Peyer's patch (tissue), 4 donors: ENCODE measurements at places on chromosomes 5 and 9.

DNA sequence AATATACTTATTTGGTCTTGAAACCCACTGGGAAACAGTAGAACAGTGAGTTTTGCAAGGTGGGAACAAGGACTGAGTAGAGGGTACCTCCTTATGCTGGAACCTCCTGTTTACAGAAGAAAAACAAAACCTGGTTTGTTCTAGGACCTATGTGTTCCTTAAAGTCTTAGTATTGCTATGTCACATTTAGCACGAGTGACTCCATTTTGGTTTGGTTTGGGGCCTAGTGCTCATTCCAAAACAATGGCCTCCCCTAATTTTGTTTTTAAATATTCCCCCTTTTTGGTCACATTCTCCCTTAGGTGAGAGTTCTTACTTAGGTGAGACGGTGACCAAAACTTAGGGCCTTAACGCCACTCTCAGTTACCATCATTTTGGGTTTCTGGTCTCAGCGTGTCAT, 6.2 kb upstream of the NANS start:
- DNase-seq, result no peak

DNA sequence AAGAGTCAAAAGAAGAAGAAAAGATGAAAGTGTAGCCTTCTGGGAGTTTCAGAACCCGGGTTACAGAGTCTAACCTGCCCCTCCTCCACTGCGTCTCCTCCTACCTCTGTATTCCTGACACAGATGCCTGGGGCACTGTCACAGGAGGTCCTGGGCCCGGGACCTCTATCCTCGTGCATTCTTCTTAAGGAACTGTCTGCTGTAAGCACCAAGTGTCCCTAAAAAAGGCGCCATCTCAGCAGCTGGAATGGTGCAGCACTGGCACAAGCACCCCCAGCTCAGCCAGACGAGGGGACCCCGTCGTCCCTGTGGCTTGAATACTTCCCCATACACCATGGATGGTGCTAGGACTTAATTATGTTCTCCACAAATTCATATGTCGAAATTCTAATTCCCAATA, 35.8 kb upstream of the MVB12B start:
- no peak for DNase-seq

DNA sequence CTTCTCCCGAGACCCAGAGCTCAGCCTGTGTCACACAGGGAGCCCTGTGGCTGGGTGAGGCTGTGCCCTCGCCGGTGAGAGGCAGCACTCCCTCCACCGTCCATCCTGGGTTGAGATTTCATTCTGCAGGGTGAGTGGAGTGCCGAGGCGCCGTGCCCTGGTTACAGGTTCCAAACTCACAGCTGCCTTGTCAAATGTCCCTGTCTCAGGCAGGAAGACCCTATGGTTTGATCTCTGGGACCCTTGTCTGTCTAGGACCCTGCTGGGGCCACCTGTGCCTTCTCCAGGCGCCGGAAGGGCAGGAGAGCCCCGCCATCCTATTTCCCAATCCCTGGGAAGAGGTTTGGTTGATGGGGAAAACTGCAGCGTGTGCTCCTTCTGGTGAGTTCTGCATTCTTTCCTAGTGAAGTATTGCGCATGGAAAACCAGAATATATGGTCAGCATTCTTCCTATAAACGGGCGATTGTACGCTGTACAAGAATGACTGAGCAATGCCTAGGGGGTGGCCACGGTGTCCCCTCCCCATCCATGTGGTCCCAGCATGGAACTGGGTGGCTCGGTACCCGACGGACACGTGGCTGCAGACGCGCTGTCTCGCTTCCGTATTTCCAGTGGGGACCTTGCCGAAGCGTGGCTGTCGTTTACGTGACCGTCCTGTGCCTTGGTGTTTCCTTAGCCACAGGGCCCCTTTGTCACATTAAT, 95.9 kb upstream of the COL5A1 start:
- DNase-seq, result no peak

GRCh38 chr5:76930083-76930482, 22.8 kb upstream of the CRHBP start:
- DNase-seq, result no peak

DNA sequence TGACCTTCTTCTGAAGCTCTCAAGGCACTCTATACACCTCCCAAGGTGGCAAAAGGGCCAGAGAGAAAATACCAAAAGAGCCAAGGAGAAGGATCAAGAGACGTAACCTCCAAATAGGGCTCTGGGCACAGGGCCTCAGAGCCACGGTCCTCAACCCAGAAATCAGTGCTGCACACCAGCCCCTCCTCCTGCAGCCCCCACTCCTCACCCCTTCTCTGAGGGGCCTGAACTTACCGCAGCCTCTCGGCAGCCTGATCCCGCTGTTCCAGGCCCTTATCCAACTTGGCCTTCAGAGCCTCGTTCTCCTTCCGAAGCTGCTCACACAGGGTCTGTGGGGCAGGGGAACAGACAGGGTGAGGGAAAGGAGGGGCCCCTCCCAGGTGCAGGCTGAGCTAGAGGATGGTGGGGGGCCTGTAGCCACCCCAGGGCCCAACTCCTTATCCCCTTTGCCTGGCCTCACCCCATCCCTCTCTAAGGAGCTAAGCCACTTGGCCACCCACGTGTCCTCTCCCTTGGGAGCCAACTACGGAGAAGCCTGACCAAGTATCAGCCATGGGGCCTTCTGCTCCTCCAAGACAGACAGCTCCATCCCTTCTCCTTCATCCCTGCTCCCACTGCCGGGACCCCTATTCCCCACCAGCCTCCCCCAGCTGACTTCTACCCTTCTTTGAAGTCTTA, 28.8 kb downstream of the TNIP1 start:
- DNase-seq, result no peak

DNA sequence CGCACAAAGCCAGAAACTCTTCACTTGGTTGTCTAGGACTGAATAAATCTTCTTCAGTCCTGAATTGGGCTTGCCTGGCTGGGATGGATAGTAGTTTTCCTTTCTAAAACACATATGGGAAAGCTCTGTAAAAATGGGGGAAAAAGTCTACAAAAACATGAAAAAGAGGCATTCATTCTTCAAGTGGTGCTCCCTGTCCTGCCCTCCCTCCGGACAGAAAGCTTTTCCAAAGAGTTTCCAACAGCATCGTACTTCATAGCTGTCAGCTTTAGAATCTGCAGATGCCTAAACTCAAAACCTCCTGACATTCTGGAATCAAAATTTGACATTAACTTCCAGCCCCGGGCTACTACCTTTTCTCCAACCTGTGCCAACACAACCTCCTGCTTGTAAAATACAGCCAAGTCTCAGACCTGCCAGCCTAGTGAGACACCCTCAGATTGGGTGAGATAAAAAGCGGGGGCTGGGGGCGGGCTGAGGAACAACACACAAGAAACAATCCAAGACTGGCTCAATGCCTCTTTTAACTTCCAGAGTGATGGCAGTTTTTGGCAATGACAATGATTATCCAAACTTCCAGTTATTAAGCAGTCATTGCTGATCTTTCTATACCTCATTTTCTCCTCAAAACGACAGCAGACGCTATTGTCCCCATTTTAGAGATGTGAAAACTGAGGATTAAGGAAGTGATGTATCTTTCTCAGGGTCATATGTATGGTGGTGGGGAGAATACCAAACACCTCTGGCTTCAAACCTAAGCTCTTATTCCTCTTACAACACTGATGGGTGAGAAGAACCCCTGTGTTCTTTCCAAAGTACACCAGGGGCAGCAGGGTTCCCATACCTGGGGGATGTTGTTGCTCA, 1.3 kb downstream of the TNC start:
- DNase-seq, result no peak

- no peak for DNase-seq
These were observed 110.6 kb downstream of the PAM start for GRCh38 chr5:102865510-102866236.

DNA sequence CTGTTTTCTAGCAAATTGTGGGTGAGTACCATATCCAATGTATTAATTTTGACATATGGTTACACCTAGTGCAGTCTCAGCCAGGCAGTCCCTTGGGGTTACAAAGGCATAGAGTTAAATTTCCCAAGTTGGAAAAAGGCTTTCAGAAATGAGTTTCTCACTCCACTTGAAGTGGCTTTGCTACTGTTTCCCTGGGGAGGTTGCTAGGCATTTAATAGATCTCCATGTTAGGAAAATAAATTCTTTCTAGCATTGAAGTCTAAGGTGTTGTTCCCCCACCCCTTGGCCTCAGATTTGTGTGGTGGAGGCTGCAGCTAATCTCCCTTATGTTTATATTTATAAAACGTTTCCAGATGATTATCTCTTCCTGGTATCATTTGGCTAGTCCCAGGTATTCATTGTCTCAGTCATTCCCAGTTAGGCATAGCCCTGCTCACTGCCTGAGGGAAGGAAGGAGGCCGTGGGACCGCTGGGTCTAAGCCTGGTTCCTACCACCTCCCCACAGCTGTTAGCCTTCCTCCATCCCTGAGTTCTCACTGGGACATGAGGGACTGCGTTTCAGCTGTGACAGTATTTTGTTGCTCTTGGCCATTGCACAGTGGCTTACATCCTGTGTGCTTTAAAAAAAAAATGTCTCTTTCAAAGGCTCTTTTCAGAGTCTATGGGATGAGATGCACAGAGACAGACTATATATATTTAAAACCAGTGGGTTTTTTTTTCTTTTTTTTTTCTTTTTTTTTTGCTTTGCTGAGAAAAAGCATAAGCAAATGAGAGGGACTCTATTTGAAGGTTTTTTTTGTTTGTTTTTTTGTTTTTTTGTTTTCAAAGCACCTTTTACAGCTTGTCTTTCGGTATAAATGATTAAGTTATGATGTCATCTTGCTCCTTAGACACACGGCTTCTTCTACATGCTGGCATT, 121.5 kb downstream of the MAST4 start:
- DNase-seq, result no peak

- DNase-seq, result no peak
These were observed 2.0 kb upstream of the CAMSAP1 start for GRCh38 chr9:135909371-135909770.

DNA sequence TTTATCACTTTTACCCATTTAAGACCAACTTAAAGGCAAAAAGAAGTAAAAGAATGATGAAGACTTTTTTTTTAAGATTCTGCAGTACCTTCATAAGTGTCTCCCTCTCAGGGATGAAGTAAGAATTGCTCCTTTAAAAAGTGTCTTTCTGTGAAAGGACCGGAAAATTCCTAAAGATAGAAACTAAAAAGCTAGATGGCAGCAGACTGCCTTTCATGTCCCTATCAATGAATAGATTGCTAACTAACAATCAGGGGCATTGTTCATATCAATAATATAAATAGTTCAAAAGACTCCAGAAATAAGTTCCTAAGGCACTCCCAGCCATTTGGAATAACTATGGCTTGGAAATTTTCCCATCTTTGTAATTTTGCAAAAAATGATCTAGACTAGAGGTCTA, 558.0 kb downstream of the PDE4D start:
- DNase-seq, result no peak

DNA sequence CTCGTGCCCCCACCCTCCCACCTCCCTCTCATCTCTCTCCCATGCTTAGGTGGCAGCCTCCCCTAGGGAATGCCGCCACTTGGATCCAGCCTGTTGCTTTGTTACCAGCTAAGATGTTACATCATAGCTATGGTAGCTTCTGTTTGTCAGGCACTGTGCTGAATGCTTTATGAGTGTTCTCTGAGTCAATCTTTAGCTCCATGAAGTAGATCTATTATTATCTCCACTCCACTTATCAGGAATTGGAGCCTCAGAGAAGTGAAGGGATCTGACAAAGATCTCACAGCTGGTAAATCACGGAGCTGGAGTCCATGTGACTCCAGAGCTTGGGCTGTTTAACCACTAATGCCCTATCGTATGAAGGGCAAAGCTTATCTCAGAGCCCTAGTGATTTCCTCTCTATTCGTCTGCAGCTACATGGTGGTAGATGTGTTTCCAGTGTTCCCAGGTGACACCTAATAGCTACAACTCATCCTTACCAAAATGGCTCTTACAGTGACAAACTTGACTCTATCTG, 54.1 kb downstream of the GARNL3 start:
- DNase-seq, result no peak

- no peak for DNase-seq
These were observed 76.6 kb upstream of the ADAMTS16 start for GRCh38 chr5:5063533-5063953.

DNA sequence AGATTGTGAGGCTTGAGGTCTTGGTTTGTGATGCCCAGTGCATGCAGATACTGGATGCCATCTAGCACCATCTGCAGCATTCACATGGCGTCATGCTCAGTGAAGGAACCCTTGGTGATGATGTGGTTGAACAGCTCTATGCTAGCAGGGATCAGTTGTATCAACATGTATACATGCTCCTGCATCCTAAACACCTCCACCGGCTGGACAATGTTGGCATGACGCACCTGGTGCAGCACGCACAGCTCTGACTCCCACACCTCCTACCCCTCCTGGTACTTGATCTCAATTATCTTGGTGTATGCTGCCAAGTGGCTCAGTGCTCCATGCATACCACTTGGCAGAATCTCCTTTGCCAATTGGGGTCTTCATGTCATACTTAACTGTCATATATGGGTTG, 49.1 kb downstream of the MTREX start:
- no peak for DNase-seq

DNA sequence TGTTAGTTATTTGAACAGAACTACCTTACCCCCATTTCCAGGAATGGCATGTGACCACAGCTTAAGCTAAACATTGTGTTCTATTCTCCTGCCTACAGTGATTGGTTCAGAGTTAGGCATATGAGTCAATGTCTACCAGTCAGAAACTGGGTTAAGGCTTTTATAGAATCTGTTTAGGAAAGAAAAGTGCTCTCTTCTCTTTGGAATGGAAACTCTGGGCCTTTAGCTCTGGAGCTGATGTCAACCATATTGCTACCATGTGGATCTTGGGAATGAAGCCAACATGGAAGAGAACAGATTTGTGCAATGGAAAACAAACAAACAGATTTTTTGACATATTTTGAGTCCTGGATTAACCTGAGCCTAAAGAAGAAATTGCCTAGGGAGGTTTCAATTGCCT, 488.9 kb upstream of the TNC start:
- DNase-seq, result no peak

DNA sequence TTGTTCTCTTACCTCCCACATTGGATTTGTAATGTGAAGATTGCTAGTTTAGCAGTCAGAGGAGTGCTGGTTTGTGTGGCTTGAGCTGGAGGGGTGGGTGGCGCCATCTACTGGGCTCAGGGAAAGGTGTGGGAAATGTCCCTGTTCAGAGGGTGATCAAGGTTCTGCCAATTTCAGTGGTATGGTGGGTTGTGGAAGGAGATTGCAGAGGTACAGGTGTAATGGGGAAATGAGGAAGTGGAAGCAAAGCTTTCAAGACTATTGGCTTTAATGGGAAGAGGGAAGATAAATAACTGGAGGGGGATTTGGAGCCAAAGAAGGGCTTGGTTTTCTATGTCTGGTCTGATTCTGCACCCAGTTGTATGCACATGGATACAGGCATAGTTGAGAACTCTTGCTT, 76.4 kb downstream of the OSMR start:
- DNase-seq, result no peak

DNA sequence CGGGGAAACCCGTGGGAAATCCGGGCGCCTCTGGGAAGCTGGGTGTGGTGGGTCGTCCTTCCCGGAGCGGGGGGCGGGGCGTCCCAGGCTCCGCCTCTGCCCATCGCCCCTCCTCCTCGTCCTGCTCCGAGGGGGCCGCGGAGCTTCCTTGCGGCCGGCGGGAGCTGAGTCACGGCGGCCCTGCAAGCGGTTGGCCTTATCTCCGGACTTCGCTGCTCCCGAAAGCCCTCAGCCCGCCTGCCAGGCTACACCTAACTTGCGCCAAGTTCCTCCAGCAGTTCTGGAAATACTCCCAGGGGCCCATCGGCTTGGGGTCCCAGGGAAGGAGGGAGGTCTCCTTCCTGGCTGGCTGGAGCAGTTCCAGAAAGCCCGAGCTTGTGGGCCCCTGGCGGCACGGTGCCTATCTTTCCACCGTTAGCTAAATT, 54.1 kb upstream of the CDKN2AIPNL start:
- DNase-seq, result peak; percentile 94

- DNase-seq, result no peak
These were observed 99.3 kb upstream of the HCN1 start for GRCh38 chr5:45795458-45795857.
